ENCODE measurements at places on chromosomes 4 and X. TPM values are rescaled to one million over a fixed set of nuclear protein-coding genes. Genes with fewer than 3 reads are reported as not detected.
A peak's percentile ranks its signal among the peaks of the same experiment; 100 is the strongest.

The SPOCK3 gene
- total RNA-seq: 1.7 TPM

The PRR32 gene
- total RNA-seq: not detected

The CXCL5 gene
- total RNA-seq: not detected

The SOWAHD gene
- 0.25 TPM for total RNA-seq

The MAML3 gene
- total RNA-seq: 14.9 TPM

The ASMT gene
- total RNA-seq: 0.35 TPM

The CT45A5 gene
- total RNA-seq: 6.4 TPM

The SPANXD gene
- not detected for total RNA-seq

The HAND2 gene
- 50.4 TPM for total RNA-seq

The MAPK10 gene
- 32.4 TPM for total RNA-seq

The SPANXA1 gene
- total RNA-seq: not detected

The ETDA gene
- total RNA-seq: not detected

The SHROOM4 gene
- total RNA-seq: 6.5 TPM

The F8A2 gene
- not detected for total RNA-seq

DNA sequence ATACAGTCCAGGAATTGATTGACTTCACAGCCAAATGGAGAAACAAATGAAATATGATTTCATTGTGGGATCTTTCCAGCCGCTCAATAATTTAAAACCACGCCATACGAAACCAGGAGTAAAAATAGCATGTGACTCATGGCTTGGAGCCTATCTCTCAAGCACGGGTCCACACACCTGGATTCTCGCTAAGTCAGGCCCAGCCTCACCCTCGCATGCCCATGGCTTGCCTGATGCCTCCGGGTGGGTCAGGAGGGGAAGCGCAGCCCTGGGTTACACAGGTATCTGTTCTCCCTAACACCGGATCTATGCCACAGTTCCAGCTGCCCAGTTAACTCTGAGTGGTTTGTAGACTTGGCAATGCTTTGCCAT lies 5.6 kb upstream of the ABLIM2 start:
- DNase-seq: no peak

DNA sequence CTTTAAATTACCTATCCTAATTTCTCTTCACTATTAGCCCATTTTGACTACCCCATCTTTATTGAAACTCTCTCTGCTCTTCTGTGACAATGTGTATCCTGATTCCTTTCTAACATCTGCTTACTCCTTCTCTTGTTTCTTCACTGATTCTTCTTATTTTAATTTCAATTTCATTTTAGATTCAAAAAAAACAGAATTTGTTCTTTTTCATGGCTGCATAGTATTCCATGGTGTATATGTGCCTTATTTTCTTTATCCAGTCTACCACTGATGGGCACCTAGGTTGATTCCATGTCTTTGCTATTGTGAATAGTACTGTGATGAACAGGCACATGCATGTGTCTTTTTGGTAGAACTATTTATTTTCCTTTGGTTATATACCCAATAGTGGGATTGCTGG lies 120.0 kb upstream of the VAMP7 start:
- DNase-seq: no peak

- DNase-seq: no peak
Measured at GRCh38 chr4:94363136-94363655, 20.6 kb upstream of the HPGDS start.

GRCh38 chrX:45807572-45808425 lies 607.1 kb upstream of the DIPK2B start:
- DNase-seq: no peak

DNA sequence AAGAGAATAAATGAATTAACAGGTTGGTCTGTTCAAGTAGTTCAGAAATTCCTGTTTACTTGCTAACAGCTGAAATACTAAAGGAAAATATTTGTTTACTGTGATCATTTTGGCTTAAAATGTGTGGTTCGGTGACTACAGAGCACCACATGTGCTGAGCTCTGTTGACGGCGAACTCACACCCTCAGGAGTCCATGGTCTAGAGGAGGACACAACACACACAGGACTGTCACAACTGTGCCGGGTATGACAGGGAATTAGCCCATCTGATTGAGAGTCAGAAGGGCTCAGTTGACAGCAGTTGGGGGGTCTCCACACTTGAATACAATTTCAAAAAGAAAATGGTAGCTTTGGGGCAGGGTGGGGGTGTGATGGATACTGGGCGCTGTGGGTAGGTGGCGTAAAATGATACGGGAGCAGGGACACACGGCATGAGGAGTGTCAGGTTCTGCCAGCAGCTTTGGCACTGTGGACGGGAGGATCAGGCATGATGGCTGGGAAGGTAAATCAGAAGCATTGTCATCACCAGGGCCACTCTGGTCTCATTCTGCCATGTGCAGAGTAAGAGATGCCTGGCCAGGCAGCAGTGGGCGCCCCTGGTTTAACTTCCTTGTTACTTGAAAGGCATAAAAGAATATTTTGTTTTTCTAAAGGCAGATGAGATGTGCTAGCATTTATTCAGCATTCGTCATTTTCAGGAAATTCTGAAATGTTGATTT lies 33.3 kb downstream of the CLDN22 start:
- no peak for DNase-seq

GRCh38 chr4:75502671-75503070 lies 11.5 kb downstream of the RCHY1 start:
- no peak for DNase-seq

- no peak for DNase-seq
Measured at GRCh38 chr4:53089936-53090729, 228.0 kb downstream of the RASL11B start.

GRCh38 chr4:145440292-145441007 lies 41.2 kb upstream of the SMAD1 start:
- DNase-seq: no peak

GRCh38 chr4:161225327-161225726 lies 938.5 kb downstream of the FSTL5 start:
- DNase-seq: no peak

DNA sequence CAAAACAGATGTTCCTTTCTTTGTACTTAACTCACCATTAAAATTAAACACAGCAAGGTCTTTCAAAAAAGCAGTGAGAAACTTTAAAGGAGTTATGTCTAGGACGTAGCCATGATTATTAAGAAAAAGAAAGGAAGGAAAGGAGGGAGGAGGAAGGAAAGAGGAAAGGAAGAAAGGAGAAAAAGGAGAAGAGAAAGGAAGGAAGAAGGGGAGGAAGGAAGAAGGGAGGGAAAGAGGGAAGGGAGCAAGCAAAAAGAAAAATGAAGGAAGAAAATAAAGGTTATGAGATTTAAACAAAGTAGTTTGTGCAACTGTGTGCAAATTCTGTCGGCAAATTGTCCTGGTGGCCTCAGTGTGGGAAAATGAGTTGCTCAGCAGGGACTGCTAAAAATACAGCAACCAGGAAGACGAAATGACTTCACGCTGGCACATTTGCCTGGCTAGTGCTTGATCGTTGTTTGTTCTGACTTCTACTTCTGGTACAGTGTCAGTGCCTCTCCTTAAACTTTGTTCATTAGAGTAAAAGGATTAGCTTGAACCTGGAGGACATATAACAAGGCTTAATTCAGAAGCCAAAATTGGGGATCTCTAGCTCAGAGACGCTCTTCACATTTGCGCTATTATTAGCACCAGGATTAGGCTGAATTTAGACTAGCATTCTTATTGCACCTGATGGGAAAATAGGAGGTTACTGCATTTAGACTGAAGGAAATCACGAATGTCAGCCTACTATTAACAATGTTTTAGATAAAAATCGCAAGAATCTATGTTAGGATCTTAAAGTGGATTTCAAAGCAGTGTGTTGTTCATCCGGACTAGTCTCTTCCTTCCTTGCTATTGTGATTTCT lies 81.2 kb downstream of the DCK start:
- DNase-seq: no peak

DNA sequence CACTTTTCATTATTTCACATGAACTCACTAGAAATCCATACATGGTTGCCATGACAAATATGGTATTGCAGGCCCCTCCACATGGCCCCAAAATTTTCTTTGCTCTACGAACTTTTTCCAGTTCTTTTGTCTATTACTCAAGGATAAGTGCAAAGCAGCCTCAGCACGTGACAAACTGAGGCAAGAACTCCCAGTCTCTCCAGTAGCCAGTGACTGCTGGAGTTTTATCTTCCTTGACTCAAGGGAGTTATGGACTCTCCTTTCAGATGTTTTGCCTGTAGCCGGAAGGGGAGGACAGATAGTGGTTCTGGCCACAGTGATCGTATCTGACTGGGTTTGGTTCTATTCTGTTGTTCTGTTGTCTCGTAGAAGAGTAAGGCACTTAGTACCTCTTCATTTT lies 105.5 kb downstream of the ARHGAP24 start:
- no peak for DNase-seq

- DNase-seq: no peak
Measured at GRCh38 chrX:69264158-69264581, 98.9 kb upstream of the PJA1 start.

DNA sequence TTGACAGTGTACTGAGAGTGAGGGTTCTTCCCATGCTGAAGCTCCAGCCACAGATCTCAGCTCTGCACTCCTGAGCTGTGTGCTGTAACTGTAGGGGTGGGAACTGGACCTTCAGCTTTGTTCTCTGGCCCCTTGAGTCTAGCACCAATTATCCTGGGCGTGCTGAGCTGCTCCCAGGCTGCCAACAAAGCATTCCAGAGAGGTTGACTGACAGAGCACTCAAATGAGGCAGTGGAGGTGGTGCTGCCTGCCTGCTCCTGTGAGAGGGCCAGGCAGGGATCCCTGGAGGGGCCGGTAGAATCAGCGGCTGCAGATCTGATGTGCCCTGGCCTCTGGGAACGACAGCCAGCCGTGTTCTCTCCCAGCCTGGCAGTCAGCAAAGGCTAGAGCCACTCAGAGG lies 375.7 kb upstream of the AADAT start:
- DNase-seq: no peak

- no peak for DNase-seq
Measured at GRCh38 chr4:31059753-31060522, 339.8 kb downstream of the PCDH7 start.

DNA sequence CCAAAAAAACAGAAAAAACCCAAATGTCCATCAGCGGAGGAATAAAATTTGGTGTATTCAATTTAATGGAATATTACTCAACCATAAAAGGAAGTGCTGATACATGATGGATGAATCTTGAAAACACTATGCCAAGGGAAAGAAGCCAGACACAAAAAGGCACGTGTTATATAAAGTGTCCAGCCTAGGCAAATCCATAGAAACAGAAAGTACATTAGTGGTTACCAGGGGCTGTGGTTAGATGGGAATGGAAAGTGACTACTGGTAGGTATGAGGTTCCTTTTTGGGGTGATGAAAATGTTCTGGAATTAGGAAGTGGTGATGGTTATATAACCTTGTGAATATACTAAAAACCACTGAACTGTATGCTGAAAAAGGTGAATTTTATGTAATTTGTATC lies 3.5 kb upstream of the CDKL2 start:
- DNase-seq: no peak

DNA sequence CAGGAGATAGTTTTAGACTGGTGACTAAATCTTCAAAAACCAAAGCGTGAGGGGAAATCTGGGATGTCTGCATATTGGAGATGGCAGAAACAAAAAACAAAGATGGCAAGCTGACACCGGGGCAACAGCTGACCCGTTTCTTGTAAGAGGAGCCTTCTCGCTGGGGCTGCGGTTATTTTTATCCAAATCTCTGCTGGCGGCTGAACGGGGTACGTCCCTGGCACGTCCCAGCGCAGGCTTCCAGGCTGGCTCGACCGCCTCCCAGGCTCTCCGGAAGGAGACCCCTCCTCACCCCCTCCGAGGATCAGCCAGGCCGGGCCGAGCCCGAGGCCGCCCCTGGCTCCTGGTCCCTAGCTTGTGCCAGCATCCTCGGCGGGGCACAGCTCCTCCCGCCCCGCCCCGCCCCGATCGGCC lies 403 bp downstream of the SGCB start:
- peak; percentile 25 for DNase-seq

GRCh38 chrX:152735860-152736511 lies 2.4 kb downstream of the MAGEA12 start:
- no peak for DNase-seq

- DNase-seq: no peak
Measured at GRCh38 chrX:49221868-49222267, 11.3 kb downstream of the CACNA1F start.

GRCh38 chr4:148730082-148730640 lies 287.9 kb upstream of the NR3C2 start:
- no peak for DNase-seq

DNA sequence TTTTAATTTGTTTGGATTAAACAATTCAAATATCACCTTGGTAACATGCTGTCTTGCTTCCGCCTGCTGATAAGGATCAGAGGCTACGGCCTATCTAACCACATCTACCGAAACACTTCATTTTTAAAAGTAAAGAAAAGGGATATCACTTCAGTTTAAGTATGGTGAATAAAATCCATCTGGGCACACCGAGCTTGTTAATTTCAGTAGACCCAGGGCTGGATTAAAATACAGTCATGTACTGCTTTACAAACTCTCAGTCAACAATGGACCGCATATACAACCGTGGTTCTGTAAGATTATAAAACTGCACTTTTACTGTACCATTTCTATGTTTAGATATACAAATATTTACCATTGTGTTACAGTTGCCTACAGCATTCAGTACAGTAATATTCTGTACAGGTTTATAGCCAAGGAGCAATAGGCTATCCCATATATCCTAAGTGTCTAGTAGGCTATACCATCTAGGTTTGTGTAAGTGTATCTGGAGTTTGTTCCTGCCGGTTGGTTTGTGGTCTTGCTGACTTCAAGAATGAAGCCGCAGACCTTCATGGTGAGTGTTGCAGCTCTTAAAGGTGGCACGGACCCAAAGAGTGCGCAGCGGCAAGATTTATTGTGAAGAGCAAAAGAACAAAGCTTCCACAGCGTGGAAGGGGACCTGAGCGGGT lies 40.0 kb downstream of the SEPTIN11 start:
- DNase-seq: no peak

DNA sequence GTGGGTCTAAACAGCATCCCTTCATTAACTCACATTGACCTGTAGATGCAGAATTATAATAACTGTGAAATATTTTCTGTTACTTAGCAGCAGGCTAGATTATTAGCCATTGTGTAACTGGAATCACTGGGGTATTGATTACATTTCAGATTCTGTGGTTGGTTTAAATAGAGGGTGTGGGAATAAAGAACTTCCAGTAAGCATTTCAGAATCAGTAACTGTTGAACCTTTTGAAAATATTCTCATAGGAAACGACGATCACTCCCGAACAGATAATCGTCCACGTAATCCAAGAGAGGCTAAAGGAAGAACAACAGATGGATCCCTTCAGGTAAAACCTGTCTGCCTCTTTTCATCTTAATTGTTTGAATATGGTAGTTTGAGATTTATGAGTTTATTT lies 33.6 kb downstream of the FMR1 start:
- DNase-seq: no peak

GRCh38 chr4:67475155-67475554 lies 70.1 kb downstream of the CENPC start:
- no peak for DNase-seq

Data from ovary (tissue), 10 donors.